Hair follicular keratinocyte (primary cell): ENCODE measurements at places on chromosomes 16 and 17. TPM values are rescaled to one million over a fixed set of nuclear protein-coding genes. Genes with fewer than 3 reads are reported as not detected.

ABCA6 gene
- total RNA-seq: 0.04 TPM in 1 of 2 replicates, not detected in the other

HS3ST3A1 gene
- 0.84 TPM in 1 of 2 replicates, not detected in the other for total RNA-seq

KRT25 gene
- not detected in 2 replicates for total RNA-seq

GPRC5B gene
- total RNA-seq: not detected in 2 replicates

DPEP3 gene
- total RNA-seq: 0.27 TPM in 1 of 2 replicates, not detected in the other

EVPLL gene
- total RNA-seq: 0.04 TPM in 1 of 2 replicates, not detected in the other

SLC52A1 gene
- total RNA-seq: 0.08 and 0.62 TPM in 2 replicates

MYL4 gene
- total RNA-seq: not detected in 2 replicates

CDRT4 gene
- total RNA-seq: 1.1 and 4.2 TPM in 2 replicates

ACSM5 gene
- total RNA-seq: not detected in 2 replicates

SCNN1B gene
- 0.16 TPM in 1 of 2 replicates, not detected in the other for total RNA-seq

SLC16A13 gene
- 4.0 and 4.1 TPM in 2 replicates for total RNA-seq

PRR35 gene
- not detected in 2 replicates for total RNA-seq

PLEKHG4 gene
- total RNA-seq: 2.6 and 5.2 TPM in 2 replicates

MYH1 gene
- total RNA-seq: not detected in 2 replicates

PMFBP1 gene
- total RNA-seq: 0.19 and 0.31 TPM in 2 replicates

CTRB1 gene
- total RNA-seq: not detected in 2 replicates

C16orf54 gene
- not detected in 2 replicates for total RNA-seq

CDRT15 gene
- total RNA-seq: not detected in 2 replicates

PROCA1 gene
- total RNA-seq: 1.3 TPM in 1 of 2 replicates, not detected in the other
